ENCODE measurements at places on chromosomes 7 and 10.

GRCh38 chr10:60508831-60509230 is 119.2 kb upstream of the ANK3 start:
- DNase-seq = no peak

GRCh38 chr10:132611986-132612385 is 74.4 kb downstream of the INPP5A start:
- no peak for DNase-seq

DNA sequence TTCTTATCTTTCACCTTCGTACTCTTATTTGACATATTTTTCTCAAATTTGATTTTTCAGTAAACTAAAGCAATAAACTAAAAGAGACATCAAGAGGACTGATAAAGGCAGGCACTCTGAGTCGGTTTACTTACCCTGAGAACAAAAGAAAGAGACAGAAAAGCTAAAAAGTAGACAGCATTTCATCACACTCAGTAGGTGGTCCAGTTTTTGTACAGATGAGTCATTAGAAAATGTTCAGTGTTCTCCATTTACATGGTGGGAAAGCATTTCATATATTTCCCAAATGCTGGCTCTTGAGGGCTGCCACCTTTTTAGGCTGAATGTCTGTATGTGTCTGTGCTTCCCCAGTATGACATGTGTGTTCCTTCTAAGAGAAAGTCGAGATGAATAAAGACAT is 52.7 kb downstream of the NHLRC2 start:
- no peak for DNase-seq

DNA sequence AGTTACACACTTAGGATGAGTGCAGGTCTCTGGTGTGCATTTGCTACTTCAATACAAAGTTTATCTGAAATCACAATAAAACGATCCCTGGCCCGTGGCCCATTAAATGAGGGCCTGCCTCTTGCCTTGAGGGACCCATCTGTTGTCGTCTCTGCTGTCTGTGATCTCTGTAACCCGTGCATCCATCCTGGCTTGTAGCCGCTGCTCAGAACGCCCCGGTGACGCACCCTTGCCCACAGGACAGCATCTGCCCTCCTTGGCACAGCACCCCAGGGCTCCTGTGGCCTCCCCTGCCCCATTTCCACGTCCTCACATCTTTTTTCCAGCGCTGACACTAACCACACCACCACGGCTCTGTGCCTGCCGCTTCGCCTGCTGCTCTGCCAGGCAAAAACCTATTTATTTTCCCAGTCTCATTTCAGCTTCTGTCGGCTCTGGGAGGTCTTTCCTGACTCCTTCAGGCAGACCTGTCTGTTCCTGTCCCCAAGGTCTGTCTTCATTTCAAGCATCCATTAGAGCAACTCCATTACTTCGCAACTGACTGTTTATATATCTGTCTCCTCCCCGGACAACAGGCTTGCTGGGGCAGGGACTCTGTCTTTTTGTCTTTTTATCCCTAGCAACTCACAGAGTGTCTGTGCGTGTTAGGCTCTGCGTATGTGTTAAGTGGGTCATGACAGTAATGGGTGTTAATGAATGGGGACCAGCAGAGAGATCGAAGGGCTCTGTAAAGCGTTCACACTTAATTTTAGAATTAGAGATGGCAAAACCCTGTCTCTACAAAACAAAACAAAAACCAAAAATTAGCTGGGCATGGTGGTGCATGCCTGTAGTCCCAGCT is 16.4 kb downstream of the CARD11 start:
- DNase-seq = no peak

GRCh38 chr10:70649526-70649925 is 22.8 kb upstream of the ADAMTS14 start:
- DNase-seq = no peak

DNA sequence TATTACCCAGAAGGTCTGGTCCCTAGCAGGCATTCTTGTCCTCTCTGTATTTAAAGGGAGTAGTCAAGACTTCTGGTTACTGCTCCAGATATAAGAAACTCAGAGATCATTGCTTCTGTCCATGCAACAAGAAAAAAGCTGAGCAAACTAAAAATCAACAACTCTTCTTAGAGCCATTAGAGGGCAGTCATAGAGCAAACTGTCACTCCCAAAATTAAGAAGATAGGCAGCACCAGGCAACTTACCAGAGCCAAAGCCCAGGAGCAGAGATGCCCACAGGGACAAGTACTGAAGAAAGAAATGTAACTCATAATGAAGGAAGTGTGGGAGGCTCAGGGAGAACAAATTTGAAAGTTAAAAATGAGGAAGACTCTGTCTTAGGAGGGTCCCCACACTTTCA is 472.9 kb upstream of the COBL start:
- no peak for DNase-seq

GRCh38 chr10:60425392-60426110 is 35.9 kb upstream of the ANK3 start:
- DNase-seq = no peak

DNA sequence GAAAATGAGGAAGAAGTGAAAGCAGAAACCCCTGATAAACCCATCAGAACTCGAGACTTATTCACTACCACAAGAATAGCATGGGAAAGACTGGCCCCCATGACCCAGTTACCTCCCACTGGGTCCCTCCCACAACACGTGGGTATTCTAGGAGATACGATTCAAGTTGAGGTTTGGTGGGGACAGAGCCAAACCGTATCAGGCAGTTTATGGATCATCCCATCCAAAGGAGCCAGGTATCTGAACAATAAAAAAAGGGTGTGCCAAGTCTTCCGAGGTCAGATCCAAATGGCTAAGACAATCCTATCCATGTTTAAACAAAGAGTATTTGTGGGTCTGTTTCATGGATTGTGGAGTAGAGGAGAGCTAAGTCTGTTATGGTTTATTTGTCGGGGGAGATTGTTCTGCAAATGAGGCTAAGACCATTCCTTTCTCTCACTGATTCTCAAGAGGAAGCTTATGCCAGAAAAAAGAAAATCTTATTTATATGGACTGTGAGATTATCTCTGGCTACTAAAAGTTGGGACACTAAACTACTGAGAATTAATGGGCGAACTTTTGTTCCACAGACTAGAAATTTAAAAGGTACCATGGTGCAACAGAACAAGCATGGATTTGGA is 203.7 kb downstream of the IPMK start:
- DNase-seq = no peak

DNA sequence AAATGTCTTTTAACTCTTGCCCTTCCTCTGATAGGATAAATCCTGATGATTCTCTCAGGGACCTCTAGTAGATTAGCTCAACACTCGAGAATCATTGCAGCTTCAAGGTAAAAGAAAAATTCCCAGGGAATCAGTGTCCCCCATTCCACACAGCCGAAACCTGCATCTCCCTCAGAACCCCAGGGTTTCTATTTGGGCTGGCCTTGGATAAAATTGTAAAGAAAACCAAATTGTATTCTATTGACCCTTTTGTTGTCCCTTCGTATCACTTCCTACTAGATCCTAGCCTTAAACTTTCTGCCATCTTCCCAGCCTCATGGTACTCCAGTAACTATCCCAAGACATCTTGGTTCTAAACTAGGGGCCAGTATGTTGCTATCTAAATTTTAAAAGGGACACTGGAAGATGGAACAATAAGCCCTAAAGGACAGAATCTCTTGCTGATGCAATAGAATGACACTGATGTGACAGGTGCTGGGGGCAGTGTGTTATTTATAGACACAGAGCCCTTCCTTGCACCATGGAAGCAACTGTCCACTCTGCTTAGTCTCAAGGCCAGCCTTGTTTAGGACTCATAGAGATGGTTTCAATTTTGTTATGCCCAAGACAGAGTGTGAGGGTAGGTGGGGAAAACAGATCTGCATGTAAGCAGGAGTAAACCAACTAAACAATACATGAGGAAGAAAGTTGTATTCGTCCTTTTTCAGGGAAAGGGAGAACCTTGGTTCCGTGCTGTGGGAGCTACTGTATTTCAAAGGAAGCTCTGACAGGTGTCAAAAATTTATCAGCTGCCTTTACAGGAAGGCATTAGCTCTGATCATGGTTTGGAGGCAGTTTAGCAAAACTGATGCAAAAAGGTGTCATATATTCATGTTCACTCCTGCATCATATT is 7.6 kb downstream of the ASB15 start:
- DNase-seq = no peak
